SJCRH30 (cell line): ENCODE measurements at places on chromosomes 4 and X. TPM values are rescaled to one million over a fixed set of nuclear protein-coding genes. Genes with fewer than 3 reads are reported as not detected.

GRCh38 chr4:25835384-25835783 lies 27.4 kb downstream of the SEL1L3 start:
- H3K27ac ChIP-seq, result no peak overlapping the region
- no peak for DNase-seq
- H3K36me3 ChIP-seq, result peaks cover 27% of the 10 kb centered on the region

DNA sequence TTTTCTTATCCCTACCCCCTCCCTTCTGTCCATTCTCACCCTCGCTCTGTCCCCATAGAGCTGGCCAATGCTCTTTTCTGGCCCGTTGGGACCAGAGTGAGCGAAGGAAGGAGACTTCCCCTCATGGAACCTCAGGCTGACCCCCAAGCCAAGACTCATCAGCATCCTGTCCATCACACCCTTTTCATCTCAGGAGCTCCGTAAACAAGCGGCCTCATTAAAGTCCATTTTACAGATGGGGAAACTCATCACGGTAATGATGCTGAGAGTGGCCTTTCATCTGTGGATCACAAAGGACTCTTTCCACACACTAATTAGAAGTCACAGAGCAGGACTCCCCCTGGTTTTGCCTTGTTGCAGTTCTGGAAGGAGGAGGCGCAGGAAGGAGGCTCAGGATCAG lies 67.4 kb upstream of the SLC34A2 start:
- no peak for DNase-seq
- H3K4me3 ChIP-seq, result no peak overlapping the region
- peaks cover 9% of the 10 kb centered on the region for H3K4me1 ChIP-seq
- peak overlapping the region; percentile 60; the same call in 1 of the 2 replicates for H3K27ac ChIP-seq

GRCh38 chr4:156201050-156201449 lies 247.4 kb upstream of the CTSO start:
- no peaks in the 10 kb centered on the region for H3K4me1 ChIP-seq
- no peak overlapping the region for H3K27ac ChIP-seq
- H3K27me3 ChIP-seq, result no peaks in the 10 kb centered on the region
- H3K36me3 ChIP-seq, result no peaks in the 10 kb centered on the region

DNA sequence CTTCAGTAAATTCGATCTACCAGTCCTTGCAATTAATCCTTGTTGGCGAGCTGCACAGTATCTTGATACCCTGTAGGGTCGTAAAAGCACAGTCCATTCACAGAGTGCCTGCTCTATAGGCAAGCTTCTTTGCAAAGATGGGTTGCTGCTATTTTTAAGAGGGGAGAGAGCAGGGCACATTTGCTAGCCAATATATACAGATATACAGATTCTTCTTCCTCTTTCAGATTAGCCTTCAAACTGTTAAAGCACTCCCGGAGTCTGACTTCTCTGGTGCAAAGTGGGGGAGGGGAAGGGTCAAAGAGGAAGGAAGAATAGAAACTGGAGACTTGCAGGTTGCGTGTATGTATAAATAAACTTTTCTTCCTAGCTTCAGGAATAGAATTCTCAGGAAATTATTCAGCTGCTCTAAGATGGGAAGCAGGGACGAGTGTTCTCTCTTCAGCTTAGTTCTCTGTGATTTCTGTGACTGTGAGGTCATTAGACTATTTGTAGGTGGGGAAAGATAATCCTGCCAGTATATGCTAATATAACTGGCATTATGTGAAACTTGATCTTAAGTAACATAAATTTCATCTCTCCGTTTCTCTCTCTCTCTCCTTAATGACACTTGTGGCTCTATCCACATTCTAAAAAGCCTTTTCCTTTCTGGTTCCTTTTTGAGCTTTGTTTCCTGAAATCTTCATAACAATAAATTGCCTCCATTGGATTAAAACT lies at the start of gene CYSLTR1:
Gene CYSLTR1, minus strand, starts transcription at position 242 of the 717 bp plus-strand sequence. CDS start 53,865 bp downstream, outside the sequence.
- no peaks in the 10 kb centered on the region for H3K36me3 ChIP-seq
- no peak within 1 kb of the TSS for H3K4me3 ChIP-seq
- no peak within 1 kb of the TSS for H3K27ac ChIP-seq
- DNase-seq, result no peak

DNA sequence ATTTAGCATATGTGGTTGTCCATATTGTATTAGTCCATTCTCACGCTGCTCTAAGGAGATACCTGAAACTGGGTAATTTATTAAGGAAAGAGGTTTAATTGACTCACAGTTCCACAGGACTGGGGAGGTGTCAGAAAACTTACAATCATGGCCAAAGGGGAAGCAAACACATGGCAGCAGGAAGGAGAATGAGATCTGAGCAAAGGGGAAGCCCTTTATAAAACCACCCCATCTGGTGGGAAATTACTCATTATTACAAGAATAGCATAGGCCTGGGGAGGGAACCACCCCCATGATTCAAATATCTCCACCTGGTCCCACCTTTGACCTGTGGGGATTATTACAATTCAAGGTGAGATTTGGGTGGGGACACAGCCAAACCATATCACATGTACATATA lies 122.6 kb upstream of the ANK2 start:
- DNase-seq, result no peak
- H3K4me3 ChIP-seq, result no peak overlapping the region
- H3K4me1 ChIP-seq, result no peaks in the 10 kb centered on the region
- no peak overlapping the region for H3K27ac ChIP-seq

GRCh38 chrX:149504915-149505651 lies at the start of gene IDS:
TSS of gene IDS (minus strand) at chrX:149505306. CDS start at chrX:149505137, 169 bp downstream.
- DNase-seq, result peak; percentile 86
- H3K4me3 ChIP-seq, result peak within 1 kb of the TSS; percentile 63
- no peaks in the 10 kb centered on the region for H3K27me3 ChIP-seq

DNA sequence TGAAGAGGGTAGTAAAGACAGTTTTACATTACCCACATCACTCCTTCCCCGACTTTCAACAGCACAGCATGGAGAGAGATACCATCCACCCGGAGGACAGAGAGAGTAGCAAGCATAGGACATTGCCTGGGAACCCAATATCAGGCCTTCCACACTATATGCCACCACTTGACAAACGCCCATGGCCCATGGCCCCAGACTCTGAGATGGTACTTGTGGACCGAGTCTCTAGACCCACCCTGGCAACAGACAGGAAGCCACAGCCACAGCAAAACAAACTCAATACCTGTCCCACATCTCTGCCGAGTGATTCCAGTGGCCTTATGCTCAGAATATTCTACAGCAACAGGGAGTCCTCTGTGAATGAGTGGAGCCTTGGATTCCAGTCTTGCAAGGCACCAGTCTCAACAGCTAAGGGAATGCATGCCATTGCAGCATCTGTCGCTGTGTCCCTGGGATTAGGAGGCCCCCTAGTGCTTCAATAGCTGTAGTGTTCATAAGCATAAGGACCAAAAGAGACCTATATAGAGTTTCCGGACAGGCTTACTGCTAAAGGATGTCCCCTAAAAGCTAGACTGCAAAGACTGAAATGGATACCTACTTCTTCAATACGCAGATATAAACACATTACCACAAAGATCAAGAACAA lies 14.7 kb upstream of the CT55 start:
- peaks cover 13% of the 10 kb centered on the region for H3K4me1 ChIP-seq
- no peaks in the 10 kb centered on the region for H3K27me3 ChIP-seq
- DNase-seq, result peak; percentile 61
- H3K4me3 ChIP-seq, result no peak overlapping the region
- no peaks in the 10 kb centered on the region for H3K36me3 ChIP-seq

GRCh38 chr4:113760094-113760794 lies 1.3 kb downstream of the CAMK2D start:
- H3K27me3 ChIP-seq, result no peaks in the 10 kb centered on the region
- no peaks in the 10 kb centered on the region for H3K36me3 ChIP-seq
- H3K4me3 ChIP-seq, result peak overlapping the region; percentile 73
- peak; percentile 30 for DNase-seq
- H3K4me1 ChIP-seq, result peaks cover 27% of the 10 kb centered on the region
- H3K27ac ChIP-seq, result peak overlapping the region; percentile 86

- no peak overlapping the region for H3K27ac ChIP-seq
- H3K4me1 ChIP-seq, result no peaks in the 10 kb centered on the region
- no peak overlapping the region for H3K4me3 ChIP-seq
- 0 out of 2 replicates have a peak, but pooled peaks cover 3% of the 10 kb centered on the region for H3K27me3 ChIP-seq
Observed at GRCh38 chr4:53956454-53956853, 108.0 kb downstream of the CHIC2 start.

DNA sequence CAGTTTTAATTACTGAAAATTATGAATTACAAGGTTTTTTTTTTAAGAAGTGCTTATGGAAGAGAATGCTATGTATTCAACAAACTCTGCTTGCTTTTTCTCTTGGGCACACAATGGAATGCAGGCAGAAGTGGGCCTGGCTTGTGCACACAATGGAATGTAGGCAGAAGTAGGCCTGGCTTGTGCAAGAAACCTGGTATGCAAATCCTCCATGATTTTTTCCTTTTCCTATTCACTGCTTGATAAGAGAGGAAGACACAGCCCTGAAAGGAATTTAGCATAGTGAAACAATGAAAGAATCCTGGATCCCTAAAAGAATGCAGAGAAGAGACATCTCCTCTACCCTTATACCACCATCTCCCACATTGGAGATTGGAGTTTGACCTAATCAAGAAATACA lies 138.4 kb downstream of the COL25A1 start:
- no peaks in the 10 kb centered on the region for H3K27me3 ChIP-seq
- H3K4me1 ChIP-seq, result peaks cover 10% of the 10 kb centered on the region
- no peaks in the 10 kb centered on the region; the same call in 1 of the 2 replicates for H3K36me3 ChIP-seq
- H3K27ac ChIP-seq, result no peak overlapping the region
- H3K4me3 ChIP-seq, result no peak overlapping the region

DNA sequence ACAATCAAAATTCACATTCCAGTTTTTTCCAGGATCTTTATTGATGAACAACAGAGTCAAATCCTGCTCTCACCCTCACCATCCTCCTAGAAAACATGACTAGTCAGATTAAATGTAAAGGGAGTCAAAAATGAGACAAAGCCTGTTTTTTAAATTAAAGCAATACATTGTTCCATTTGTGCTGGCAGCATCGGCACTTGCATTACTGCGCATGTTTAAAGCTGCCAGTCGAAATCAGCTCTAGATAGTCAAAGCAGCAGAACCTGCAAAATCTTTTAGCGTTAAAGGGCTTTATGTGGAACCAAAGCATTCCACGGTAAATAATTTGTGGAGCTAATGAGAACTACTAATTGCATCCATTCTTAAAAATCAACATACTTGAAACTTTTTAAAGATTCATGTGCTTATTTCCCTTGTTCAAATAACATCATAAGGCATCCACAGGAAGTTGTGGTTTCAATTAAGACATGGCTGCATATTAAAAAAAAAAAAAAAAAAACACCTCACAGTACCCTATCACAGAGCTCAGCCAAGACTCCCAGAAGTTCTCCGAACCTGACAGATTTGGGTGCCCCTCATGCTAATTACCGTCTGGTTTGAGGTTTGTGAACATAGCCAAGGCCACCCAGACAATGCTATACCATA lies 82.2 kb downstream of the SH3KBP1 start:
- H3K4me1 ChIP-seq, result peaks cover 17% of the 10 kb centered on the region
- H3K36me3 ChIP-seq, result no peaks in the 10 kb centered on the region
- no peaks in the 10 kb centered on the region for H3K27me3 ChIP-seq
- no peak overlapping the region for H3K4me3 ChIP-seq
- DNase-seq, result no peak

DNA sequence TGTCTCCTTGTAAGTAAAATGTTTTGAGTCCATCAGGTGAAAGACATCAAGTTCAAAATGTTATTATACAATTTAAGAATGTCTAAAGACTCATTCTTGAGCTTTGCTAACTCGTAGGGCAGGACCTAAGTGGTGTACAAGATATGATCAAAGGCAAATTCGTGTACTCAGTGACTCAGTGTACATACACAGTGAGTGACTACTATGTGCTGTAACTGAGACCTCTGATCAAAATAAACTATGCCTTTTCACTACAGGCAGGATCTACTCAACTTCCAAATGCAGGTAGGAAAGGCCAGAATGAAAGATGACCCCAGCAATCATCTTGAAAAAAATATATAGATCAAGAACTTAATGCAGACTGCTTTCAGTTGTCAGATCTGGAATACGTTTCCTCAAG lies 49.9 kb downstream of the ADGRG2 start:
- no peak for DNase-seq
- no peak overlapping the region for H3K4me3 ChIP-seq
- no peaks in the 10 kb centered on the region for H3K4me1 ChIP-seq
- no peak overlapping the region for H3K27ac ChIP-seq
- no peaks in the 10 kb centered on the region for H3K27me3 ChIP-seq

DNA sequence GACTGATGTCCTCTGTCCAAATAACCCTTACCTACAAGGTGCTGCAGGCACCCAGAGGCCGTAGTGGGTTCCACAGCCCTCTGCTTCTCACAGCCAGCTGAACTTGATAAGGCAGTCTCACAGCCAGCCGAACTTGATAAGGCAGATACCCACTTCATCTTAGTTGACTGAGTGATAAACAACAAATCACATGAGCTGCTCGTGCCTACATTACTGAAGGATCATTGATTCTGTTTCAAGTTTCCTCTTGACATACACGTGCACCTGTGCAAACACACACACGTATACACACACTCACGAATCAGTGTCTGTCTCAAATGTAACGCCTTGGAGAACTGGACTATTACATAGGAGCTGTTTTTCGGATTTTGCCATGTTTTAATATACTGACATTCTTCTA lies 276.3 kb downstream of the DCTD start:
- DNase-seq, result no peak
- H3K4me1 ChIP-seq, result no peaks in the 10 kb centered on the region
- H3K27ac ChIP-seq, result no peak overlapping the region

DNA sequence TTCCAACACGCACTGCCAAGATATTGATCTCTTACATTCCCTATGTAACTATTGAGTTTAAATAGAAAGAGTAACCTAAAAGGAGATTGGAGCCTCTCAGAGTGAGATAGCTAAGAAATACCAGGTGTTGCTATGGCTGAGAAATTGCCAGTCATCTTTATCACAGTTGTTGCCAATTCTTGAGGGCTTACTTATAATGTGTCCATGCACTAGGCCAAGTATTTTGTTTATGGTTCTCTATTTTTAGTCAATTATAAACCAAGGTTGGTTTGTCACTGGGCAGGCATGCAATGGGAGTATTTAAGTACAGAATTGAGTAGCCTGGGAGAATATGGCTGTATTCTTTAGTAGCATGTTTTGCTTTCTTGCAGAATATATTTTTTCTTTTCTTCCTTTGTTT lies 201.6 kb downstream of the TEX13A start:
- H3K4me3 ChIP-seq, result no peak overlapping the region
- no peak overlapping the region for H3K27ac ChIP-seq
- DNase-seq, result no peak
- H3K27me3 ChIP-seq, result no peaks in the 10 kb centered on the region
- H3K4me1 ChIP-seq, result no peaks in the 10 kb centered on the region
- H3K36me3 ChIP-seq, result no peaks in the 10 kb centered on the region

DNA sequence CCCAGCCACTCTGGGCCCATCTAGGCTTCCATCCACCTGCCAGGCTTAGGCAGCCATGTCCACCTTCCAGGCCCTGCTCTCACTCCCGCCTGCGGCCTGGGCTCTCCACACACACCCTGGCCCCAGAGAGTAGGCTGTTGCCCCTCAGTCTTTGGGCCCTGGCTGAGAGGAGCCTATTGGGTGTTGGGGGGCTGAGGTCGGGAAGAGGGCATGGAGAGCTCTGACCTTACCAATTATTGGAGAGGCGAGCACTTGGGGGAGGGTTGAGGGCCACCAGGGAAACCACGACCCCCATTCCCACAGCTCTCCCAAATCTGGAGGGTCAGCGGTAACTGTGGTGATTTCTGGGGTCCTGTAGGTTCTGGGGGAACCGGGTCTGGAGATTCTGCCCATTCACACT lies 38.2 kb downstream of the HTRA3 start:
- no peak overlapping the region for H3K4me3 ChIP-seq
- H3K36me3 ChIP-seq, result no peaks in the 10 kb centered on the region
- H3K27ac ChIP-seq, result no peak overlapping the region
- H3K27me3 ChIP-seq, result 0 out of 2 replicates have a peak, but pooled peaks cover 7% of the 10 kb centered on the region
- no peaks in the 10 kb centered on the region for H3K4me1 ChIP-seq
- DNase-seq, result no peak

MAGEA1 gene
- not detected in 2 replicates for total RNA-seq

SOWAHD gene
- total RNA-seq, result not detected in 2 replicates

AFF2 gene
- 0.06 and 0.10 TPM in 2 replicates for total RNA-seq

ZNF141 gene
- 11.8 and 17.4 TPM in 2 replicates for total RNA-seq

SAGE1 gene
- 0.08 TPM in 1 of 2 replicates, not detected in the other for total RNA-seq

GPRASP3 gene
- total RNA-seq, result 6.2 and 8.7 TPM in 2 replicates

ASB11 gene
- 0.05 TPM in 1 of 2 replicates, not detected in the other for total RNA-seq

ASMTL gene
- 26.4 and 27.5 TPM in 2 replicates for total RNA-seq
